ENCODE measurements at places on chromosomes 6 and 20.

DNA sequence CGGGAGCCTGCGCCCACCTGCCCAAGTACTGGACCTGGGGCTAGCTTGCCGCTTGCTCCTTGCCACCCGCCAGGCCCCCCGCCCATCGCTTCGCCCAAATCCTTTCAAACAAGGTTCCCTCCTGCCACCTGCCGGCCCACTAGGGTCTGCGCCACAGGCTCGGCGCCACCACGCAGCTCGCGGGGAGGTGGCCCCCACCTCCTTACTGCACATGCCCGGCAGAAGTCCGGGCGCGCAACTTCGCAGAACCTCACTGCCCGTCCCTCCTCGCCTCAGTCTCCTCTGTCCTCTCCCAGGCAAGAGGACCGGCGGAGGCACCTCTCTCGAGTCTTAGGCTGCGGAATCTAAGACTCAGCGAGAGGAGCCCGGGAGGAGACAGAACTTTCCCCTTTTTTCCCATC lies 11.2 kb downstream of the GNAS-AS1 start:
- no peak for DNase-seq

DNA sequence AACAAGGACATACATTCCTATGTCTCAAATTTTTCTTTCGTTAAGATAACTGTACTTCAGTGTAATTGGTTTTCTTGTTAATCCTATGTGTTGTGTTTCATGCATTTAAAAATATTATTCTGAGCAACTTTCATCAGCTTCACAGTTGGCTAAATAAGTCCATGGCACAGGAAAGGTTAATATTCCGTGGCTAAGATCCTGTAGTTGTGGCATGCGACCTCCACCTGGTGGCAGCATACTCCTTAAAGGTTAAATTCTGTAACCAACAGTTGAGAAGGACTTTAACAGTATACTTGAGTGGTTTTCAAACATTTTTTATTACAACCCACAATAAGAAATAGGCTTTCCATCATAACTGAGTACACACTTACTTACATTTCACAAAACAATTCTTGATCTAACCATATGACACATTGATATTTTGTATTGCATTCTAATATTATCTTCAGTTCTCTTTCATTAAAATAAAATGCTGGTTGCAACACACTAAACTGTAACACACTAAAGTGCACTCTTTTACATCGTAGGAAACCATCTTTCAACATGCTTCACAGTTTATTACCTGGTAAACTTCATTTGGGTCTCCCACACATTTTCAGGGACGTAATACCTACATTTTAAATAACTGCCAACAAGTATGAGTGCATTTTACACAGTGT lies 118.3 kb downstream of the SLX4IP start:
- DNase-seq, result peak; percentile 66

DNA sequence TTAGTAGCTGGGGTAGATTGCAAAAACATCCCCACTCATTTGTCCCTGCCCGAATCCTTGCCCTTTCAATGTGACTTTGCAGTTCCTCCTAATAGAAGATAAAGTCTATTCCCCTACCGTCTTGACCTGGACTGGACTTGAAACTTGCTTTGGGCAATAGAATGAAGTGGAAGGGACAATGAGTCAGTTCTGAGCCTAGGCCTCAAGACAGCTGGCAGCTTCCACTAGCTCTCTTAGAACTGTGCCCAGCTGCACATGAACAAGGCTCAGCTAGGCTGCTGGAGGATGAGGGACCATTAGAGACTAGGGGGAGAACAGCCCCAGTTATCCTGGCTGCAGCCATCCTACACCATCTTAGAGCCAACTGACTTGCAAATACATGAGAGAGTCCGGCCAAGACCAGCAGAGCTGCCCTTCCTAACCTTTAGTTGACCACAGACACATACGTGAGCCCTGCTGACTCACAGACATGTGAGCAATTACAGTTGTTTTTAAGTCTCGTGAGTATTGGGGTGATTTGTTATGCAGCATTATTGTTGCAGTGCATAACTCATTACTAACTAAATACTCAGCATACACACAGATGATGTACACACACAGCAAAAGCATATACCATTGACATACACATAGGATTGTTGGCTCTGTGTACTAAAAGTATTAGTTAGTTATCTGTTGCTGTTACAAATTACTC lies 105.5 kb downstream of the DHX35 start:
- no peak for DNase-seq

DNA sequence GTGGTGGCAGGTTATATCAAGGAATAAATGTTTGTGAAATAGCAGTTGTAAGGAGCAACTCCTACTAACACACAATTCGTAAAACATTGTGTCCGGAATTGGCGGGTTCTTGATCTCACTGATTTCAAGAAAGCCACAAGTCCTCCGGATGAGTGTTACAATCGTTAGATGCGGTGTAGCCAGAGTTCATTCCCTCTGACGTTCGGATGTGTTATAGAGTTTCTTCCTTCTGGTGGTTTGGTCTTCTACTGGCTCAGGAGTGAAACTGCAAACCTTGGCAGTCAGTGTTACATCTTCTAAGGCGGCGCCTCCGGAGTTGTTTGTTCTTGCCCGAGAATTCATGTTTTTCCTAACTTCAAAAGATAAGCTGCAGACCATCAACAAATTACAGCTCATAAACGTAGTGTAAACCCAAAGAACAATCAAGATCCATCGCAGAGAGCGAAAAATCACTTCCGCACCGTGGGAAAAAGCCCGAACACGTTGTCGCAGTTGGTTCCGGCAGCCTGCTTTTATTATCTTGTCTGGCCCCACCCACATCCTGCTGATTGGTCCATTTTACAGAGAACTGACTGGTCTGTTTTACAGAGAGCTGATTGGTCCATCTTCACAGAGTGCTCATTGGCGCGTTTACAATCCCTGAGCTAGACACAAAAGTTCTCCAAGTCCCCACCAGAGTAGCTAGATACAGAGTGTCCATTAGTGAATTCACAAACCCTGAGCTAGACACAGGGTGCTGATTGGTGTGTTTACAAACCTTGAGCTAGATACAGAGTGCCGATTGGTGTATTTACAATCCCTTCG lies 58.2 kb downstream of the TRIM27 start:
- no peak for DNase-seq

DNA sequence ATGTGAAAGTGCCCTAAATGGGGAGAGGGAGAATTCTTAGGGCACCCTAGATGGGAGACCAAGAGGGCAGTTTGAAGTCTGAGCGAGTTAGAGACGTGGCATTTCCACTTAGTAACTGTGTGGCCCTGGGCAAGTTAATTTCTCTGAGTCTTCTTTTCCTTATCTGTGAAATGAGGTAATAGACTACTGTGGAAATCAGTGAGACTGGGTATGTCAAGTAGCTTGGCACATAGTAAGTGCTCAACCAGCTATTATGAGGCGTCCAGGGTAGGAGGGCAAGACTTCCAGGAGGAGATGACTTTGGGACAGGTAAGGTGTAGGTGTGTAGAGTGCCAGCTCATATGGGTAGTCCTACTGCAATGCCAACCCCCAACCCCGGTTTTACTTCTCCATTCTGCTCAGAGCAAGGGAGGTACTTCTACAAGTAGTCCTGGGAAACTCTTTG lies 770 bp downstream of the KIF3B start:
- DNase-seq, result no peak

DNA sequence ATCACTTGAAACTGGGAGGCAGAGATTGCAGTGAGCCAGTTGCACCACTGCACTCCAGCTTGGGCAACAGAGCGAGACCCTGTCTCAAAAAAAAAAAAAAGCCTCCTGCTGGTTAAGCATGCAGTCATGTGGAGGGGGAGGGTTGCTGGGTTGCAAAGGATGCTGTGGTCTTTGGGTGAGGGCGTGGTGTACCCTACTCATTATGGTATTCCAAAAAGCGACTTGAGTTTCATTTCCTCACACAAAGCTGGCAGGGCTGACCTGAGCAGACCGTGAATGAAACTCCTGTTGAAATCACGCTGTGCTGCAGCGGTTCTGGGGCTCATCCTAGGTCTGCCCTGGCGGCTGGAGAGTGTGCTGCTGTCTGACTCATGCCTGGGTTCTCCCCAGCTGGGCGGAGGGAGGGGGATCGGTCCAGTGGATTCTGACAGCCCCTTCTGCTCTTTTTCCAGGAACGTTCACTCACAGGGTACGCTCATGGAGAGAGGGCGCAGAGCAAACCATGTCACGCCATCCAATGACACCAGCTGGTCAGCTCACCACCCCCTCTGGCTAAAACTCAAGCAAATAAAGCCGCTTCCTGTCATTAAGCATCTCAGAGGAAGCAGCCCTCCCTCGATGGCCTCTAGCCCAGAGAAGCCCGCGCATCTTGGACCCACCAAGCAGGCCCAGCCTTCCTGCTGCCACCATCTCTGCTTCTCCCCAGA lies 166.2 kb downstream of the SCML4 start:
- no peak for DNase-seq

DNA sequence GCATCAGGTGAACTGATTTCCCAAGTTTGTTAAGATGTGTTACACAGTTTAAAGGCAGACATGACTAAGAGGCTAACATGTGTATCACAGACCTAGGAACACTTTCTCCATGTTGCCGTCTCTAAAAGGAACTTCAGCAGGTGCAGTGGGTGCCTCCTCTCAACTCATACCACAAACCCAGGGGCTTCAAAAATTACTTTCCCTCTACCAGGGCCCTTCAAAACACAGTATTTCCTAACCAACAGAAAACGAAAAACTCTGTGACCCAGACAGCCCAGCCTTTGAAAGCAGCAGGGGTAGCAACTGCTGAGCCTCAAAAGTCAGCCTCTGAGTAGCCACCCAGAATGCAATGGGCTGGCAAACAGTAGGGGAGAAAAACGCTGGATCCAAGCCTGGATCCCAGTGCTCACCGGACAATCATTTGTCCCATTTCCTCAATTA lies 28.5 kb downstream of the B4GALT5 start:
- no peak for DNase-seq

DNA sequence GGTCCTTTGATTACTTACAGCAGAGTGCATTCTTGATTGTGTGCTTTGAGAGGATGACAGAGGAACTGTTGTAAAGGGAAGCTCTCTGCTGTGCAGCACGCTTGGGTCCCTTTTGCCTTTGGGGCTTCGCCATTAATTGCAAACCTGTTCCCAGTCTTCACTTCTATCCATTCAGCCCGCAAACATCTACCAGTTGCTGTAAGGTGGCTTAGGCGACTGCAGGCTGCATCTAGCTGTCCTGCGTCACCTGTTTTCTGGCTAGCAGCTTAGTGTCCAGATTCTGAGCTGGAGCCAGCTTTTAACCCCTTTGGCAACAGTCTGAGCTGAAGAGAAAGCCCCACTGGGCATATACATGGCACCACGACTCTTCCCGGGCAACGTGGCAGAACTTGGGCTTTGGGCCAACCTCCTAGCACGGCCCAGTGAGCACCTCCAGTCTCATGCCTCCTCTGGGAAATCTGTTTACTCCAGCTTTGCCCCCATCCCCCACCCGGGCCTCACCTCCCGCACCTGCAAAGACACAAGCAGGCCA lies 2.5 kb upstream of the FASTKD5 start:
- no peak for DNase-seq

GRCh38 chr20:12875510-12875909 lies 133.3 kb upstream of the SPTLC3 start:
- no peak for DNase-seq

- DNase-seq, result no peak
Observed at GRCh38 chr20:60748086-60748485, 504.0 kb upstream of the CDH4 start.

DNA sequence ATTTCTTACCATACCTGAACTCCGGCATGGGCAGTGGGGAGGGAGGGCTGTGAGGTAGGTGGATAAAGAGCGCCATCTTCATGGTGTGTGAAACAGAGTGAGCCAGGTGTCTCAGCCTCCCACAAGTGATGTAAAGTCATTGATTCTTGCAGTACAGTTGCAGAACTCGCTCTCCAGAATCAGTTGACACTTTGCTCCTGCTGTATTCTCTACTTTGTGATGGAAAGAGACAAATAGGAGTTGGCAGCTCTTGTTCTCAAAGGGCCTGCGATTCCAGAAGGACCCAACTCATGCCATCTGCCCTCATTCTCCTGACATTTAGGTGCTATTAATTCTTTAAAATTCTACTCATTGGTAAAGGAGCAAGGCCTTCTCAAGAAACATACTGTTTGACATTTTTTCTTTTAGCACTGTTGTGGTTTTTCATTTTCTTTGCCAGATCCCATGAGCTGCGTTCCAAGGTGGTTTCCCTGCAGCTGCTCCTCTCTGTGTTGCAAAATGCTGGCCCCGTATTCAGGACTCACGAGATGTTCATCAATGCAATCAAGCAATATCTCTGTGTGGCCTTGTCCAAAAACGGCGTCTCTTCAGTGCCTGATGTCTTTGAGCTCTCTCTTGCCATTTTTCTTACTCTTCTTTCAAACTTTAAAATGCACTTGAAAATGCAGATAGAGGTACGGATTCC lies 49.3 kb downstream of the ARFGEF2 start:
- DNase-seq, result no peak

DNA sequence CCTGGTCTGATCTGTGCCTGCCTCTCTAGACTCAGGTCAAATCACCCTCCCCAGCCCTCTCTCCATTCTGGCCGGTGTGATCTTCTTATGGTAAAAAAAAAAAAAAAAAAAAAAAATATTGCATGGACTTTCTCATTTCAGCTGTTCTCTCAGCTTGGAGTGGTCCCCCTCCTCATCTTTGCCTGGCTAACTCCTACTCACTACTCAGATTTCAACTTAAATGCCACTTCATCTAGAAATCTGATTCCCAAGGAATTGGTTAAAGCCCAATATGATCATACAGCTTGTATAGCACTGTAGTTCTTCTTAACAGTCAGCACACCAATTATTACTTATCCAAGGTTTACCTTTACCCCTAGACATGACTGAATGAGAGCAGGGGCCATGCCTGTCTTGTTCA lies 105.9 kb upstream of the CARMIL1 start:
- DNase-seq, result no peak

GRCh38 chr20:60170116-60170515 lies 211.9 kb downstream of the CDH26 start:
- no peak for DNase-seq

- DNase-seq, result no peak
Observed at GRCh38 chr6:37988696-37989095, 169.2 kb downstream of the ZFAND3 start.

- no peak for DNase-seq
Observed at GRCh38 chr6:168093071-168093505, 14.1 kb upstream of the FRMD1 start.

Measured in glomerular endothelial cell (primary cell).